HFFc6 (cell line): ENCODE measurements at places on chromosomes 13 and 19. TPM values are rescaled to one million over a fixed set of nuclear protein-coding genes. Genes with fewer than 3 reads are reported as not detected.

DNA sequence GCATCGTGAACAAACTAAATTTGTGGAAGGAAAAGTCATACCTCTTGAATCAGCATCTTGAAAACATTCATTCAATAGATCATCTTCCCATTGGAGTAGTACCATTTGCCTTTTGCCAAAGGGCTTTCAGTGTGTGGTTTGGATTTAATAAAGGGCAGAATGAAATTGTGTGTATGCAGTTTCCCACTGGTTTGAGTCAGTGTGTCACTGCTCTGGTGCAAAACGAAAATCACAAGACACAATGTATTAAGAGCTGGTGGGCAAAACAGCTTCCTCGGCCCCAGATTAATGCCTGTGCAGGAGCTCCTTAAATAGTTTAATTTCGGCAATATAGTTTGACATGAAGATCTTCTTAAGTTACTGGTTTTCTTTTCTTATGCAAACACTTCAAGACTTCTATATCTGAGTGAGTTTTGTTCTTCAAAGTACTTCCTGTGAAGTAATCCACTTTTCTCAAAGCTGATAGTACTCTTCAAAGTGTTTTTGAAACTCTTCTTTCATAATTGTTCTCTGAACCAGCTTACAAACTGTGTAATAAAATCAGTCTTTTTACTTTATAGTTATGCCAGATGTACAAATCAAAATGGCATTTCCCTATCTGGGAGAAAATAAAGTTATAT lies 32.1 kb downstream of the RASL11A start:
- H3K4me1 ChIP-seq = no peaks in the 10 kb centered on the region
- no peaks in the 10 kb centered on the region for H3K36me3 ChIP-seq
- no peak for DNase-seq
- H3K4me3 ChIP-seq = no peak overlapping the region
- H3K27ac ChIP-seq = no peak overlapping the region

DNA sequence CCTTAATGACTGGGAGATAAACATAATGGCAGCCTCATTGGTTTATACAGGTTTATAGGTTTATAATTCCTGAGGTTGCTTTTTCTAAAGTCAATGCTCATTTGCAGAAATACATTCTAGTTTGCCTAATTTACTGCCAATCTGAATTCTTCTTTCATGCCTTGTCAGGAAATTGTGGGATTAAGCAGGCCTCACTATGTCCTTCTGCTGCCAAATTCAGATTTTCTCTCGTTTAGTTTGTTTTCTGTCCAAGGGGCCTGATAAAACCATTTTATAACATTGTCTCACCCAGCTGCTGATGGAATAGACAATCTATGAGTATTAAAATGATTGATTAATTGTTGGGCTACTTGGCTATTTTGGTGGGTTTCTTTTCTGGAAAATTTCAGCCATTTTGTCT lies 42.4 kb upstream of the OBI1 start:
- no peak overlapping the region for H3K27ac ChIP-seq
- H3K36me3 ChIP-seq = no peaks in the 10 kb centered on the region
- no peaks in the 10 kb centered on the region for H3K27me3 ChIP-seq
- no peak overlapping the region for H3K4me3 ChIP-seq

DNA sequence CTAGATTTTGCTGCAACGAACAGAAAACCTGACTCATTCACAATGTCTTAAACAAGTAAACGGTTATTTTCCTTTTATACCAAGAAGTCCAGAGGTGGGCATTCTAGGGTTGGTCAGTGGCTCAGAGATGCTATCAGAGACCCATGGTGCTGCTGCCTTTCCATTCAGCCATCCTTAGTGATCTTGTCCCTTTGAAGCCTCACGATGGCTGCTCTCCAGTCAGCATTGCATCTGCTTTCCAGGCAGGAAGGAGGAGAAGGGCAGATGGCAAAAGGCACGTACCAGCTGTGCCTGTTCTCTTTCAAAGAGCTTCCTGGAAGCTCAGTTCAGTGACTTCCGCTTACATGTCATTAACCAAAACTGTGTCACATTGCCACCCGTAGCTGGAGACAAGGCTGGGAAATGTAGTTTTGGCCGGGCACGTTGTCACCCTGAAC lies 30.1 kb downstream of the WDFY2 start:
- peak; percentile 12 for DNase-seq
- H3K4me1 ChIP-seq = peaks cover 69% of the 10 kb centered on the region
- H3K27ac ChIP-seq = peak overlapping the region; percentile 78
- no peaks in the 10 kb centered on the region for H3K36me3 ChIP-seq

DNA sequence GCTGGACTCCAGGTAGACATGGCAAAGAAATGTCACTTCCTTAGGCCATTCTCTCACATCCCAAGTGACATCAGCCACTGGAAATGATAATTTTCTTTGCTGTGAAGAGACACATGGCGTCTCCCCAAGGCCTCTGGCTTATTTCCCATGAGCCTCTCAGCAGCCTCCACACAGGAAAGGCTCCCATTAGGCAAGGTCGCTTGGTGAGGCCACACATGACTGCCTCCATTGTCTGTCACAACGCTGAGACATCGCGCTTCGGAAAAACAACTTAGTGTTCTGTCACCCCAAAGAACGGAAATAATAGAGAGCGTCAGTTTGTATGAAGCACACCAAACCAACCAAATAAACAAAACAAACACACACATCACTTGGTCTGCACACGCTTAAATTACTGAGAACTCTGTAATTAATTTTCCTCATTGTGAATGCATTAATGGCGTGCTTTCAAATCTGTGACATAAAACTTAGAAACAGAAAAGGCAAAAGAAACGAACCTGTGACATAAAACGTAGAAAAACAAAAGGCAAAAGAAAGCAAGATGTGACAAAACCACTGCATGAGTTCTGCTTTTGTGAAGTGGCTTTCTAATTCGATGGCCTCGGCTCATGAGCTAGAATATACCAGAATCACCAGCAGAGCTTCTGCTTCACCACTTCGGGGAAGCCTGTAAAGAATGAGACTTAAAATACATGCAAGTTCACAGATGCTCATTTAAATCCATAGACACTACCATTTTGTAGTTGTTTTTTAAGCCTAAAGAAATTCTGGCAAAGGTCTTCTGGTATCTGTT lies 404.2 kb upstream of the SGCG start:
- DNase-seq = no peak
- H3K4me1 ChIP-seq = no peaks in the 10 kb centered on the region
- no peak overlapping the region for H3K27ac ChIP-seq
- H3K36me3 ChIP-seq = no peaks in the 10 kb centered on the region
- H3K27me3 ChIP-seq = peaks cover 3% of the 10 kb centered on the region

CGB7 gene
- total RNA-seq = 0.24 to 2.2 TPM (median 0.86 TPM) in 3 replicates

CYP2A6 gene
- total RNA-seq = not detected in 3 replicates

DNA sequence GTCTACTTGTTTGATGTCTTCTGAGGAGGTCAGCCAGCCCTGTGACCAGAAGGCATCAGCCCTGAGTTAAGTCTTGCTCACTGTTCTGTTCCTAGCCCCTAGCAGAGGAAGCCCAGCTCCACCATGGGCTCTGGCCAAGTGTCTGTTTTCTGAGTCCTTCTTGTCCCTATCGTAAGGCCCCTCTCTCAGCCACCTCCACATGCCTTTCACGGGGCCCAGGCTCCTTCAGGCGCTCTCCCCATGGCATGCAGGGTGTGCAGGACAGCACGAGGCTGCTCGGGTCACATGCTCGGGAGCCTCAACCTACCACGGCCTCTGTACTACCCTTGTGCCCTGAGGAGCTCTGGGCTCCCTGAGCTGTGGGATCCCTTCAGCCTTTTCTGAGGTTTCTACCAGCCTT lies 47.8 kb upstream of the LATS2 start:
- no peak for DNase-seq
- no peak overlapping the region for H3K27ac ChIP-seq
- H3K4me1 ChIP-seq = peaks cover 36% of the 10 kb centered on the region
- H3K4me3 ChIP-seq = no peak overlapping the region
- H3K27me3 ChIP-seq = no peaks in the 10 kb centered on the region
- H3K36me3 ChIP-seq = no peaks in the 10 kb centered on the region

- H3K4me3 ChIP-seq = no peak overlapping the region
- no peaks in the 10 kb centered on the region for H3K4me1 ChIP-seq
- H3K27ac ChIP-seq = no peak overlapping the region
- no peaks in the 10 kb centered on the region; the same call in 1 of the 2 replicates for H3K27me3 ChIP-seq
These were observed 315.9 kb downstream of the ATP8A2 start for GRCh38 chr13:25687471-25688225.

PTH2 gene
- not detected in 2 replicates for total RNA-seq

GRCh38 chr13:33531484-33531883 lies 245.9 kb upstream of the STARD13 start:
- peaks cover 11% of the 10 kb centered on the region for H3K4me1 ChIP-seq
- H3K36me3 ChIP-seq = no peaks in the 10 kb centered on the region; the same call in 1 of the 2 replicates
- H3K4me3 ChIP-seq = no peak overlapping the region
- no peaks in the 10 kb centered on the region; the same call in none of the 2 replicates for H3K27me3 ChIP-seq
- H3K27ac ChIP-seq = no peak overlapping the region

GRCh38 chr13:113951246-113951999 lies 22.5 kb downstream of the C13orf46 start:
- H3K4me3 ChIP-seq = no peak overlapping the region; the same call in 1 of the 2 replicates
- peak; percentile 59 for DNase-seq
- peak overlapping the region; percentile 21 for H3K27ac ChIP-seq
- H3K4me1 ChIP-seq = peaks cover 27% of the 10 kb centered on the region

GRCh38 chr13:42152495-42152894 lies 104.0 kb downstream of the DGKH start:
- H3K27me3 ChIP-seq = no peaks in the 10 kb centered on the region
- no peak overlapping the region for H3K27ac ChIP-seq
- H3K4me1 ChIP-seq = peaks cover 33% of the 10 kb centered on the region
- H3K4me3 ChIP-seq = no peak overlapping the region
- no peaks in the 10 kb centered on the region for H3K36me3 ChIP-seq

- no peak for DNase-seq
- H3K4me1 ChIP-seq = peaks cover 54% of the 10 kb centered on the region
- H3K4me3 ChIP-seq = no peak overlapping the region
- no peak overlapping the region for H3K27ac ChIP-seq
- peaks cover 4% of the 10 kb centered on the region; the same call in 1 of the 2 replicates for H3K36me3 ChIP-seq
These were observed 76.6 kb upstream of the POMP start for GRCh38 chr13:28582225-28582891.

FUT1 gene
- 0.05 to 0.08 TPM (median 0.07 TPM) in 3 replicates for total RNA-seq

- no peak for DNase-seq
- peaks cover 7% of the 10 kb centered on the region; the same call in 1 of the 2 replicates for H3K36me3 ChIP-seq
- peaks cover 2% of the 10 kb centered on the region; the same call in 1 of the 2 replicates for H3K27me3 ChIP-seq
- no peak overlapping the region for H3K27ac ChIP-seq
These were observed 39.0 kb upstream of the CD33 start for GRCh38 chr19:51185868-51186215.

GRCh38 chr13:90868321-90868920 lies 479.1 kb upstream of the MIR17HG start:
- no peaks in the 10 kb centered on the region for H3K36me3 ChIP-seq
- peaks cover 12% of the 10 kb centered on the region for H3K4me1 ChIP-seq
- no peaks in the 10 kb centered on the region; the same call in 1 of the 2 replicates for H3K27me3 ChIP-seq
- peak; percentile 5 for DNase-seq
- no peak overlapping the region for H3K4me3 ChIP-seq

DNA sequence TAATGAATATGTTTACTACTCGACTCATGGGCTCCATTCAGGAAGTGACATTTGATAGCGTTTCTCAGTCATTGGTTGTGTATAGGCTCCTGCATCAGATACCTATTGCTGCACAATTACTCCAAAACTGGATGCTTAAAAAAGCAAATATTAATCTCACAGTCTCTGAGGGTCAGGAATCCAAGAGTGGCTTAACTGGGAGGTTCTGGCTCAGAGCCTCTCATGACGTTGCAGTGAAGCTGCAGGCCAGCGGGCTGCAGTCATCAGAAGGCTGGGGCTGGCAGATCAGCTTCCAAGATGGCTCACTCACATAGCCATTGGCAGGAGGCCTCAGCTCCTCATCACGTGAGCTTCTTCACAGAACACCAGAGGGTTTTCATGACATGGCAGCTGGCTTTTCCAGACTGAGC lies 525.1 kb upstream of the NBEA start:
- H3K27ac ChIP-seq = peak overlapping the region; percentile 89
- peaks cover 1% of the 10 kb centered on the region; the same call in 1 of the 2 replicates for H3K27me3 ChIP-seq
- peak overlapping the region; percentile 71 for H3K4me3 ChIP-seq
- no peaks in the 10 kb centered on the region for H3K36me3 ChIP-seq

DNA sequence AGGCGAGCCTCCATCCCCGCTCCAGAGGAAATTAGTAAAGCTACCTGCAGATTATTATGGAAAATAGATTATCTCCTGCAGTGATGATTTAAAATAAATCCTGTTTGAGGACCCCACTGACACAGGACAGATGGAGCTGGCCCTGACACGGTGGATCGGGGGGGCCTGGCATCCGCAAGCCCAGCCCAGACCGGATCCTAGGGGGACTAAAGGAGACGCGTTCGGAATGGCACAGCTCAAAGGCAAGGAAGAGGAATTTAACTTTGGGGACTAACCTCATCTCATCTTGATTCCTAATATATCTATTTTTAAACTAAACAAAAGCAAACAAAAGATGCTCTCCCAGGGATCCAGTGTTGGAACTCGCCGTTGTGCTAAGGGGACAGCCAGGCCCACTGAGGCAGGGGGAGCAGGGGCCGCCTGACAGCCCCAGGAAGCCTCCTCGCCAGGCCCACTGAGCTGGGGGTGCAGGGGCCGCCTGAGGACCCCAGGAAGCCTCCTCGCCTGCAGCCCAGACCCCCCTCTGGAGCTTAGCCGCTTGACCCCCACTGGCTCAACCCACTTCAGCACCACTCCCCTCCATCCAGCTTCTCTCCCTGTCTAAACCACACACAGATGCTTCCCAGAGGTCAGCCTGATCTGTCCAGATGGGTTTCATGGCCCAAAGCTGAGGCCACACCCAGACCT lies 78.6 kb downstream of the SPACA7 start:
- no peaks in the 10 kb centered on the region for H3K4me1 ChIP-seq
- no peak overlapping the region for H3K27ac ChIP-seq
- H3K4me3 ChIP-seq = no peak overlapping the region
- no peaks in the 10 kb centered on the region for H3K36me3 ChIP-seq
- peaks cover 23% of the 10 kb centered on the region for H3K27me3 ChIP-seq
- DNase-seq = no peak

DNA sequence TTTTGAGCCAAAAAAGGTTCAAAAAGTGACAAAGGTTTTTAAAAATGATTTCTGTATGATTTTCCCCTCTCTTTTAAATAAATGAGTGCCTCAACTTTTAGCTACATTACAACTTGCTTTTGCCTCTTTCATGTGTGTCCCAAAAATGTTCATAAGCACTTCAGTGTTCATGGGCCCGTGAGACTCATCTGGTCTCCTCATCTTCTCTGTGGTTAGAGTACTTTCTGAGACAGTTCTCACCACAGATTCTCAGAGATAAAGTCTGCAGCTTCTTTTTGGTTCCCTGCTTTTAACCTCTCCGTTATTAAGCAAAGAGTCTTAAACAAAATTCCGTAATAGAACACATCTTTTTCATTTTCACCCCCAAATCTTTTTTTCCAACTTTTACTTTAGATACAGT lies 156.9 kb downstream of the DLEU7 start:
- no peak for DNase-seq
- H3K27ac ChIP-seq = no peak overlapping the region
- H3K4me3 ChIP-seq = no peak overlapping the region
- peaks cover 6% of the 10 kb centered on the region for H3K4me1 ChIP-seq
- H3K36me3 ChIP-seq = no peaks in the 10 kb centered on the region

GRCh38 chr13:42623916-42624315 lies 50.0 kb downstream of the TNFSF11 start:
- no peak overlapping the region for H3K27ac ChIP-seq
- DNase-seq = no peak
- peaks cover 15% of the 10 kb centered on the region for H3K27me3 ChIP-seq
- no peak overlapping the region for H3K4me3 ChIP-seq
- no peaks in the 10 kb centered on the region for H3K4me1 ChIP-seq
- H3K36me3 ChIP-seq = no peaks in the 10 kb centered on the region

IRGQ gene
- 21.0 to 24.9 TPM (median 24.6 TPM) in 3 replicates for total RNA-seq

CATSPERD gene
- total RNA-seq = not detected in 3 replicates

COMP gene
- total RNA-seq = 0.77 and 5.1 TPM in 2 replicates

GRCh38 chr19:40136818-40137217 lies 46.1 kb upstream of the ZNF780A start:
- H3K27ac ChIP-seq = no peak overlapping the region
- no peaks in the 10 kb centered on the region; the same call in 1 of the 2 replicates for H3K4me1 ChIP-seq
- H3K27me3 ChIP-seq = peaks cover 28% of the 10 kb centered on the region
